ENCODE measurements at places on chromosomes 2 and 18.

DNA sequence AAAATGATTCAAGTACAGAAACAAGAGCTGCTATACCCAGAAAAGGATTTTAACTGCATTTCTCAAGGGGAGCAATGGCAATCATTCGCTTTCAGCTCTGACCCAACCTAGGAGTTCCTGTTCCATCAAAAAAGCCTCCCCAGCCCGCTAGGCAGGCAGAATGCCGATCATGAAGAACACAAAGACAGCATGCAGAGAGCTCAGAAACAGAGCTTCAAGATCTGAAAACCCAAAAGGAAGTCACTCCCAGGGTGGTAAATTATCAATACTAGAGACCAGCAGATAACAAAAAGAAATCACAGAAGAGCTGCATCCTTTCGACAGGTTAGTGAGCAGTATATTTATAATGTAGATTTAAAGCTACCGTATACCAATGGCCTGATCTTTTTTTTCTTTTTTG is 84.8 kb upstream of the CRIM1 start:
- no peak for DNase-seq

DNA sequence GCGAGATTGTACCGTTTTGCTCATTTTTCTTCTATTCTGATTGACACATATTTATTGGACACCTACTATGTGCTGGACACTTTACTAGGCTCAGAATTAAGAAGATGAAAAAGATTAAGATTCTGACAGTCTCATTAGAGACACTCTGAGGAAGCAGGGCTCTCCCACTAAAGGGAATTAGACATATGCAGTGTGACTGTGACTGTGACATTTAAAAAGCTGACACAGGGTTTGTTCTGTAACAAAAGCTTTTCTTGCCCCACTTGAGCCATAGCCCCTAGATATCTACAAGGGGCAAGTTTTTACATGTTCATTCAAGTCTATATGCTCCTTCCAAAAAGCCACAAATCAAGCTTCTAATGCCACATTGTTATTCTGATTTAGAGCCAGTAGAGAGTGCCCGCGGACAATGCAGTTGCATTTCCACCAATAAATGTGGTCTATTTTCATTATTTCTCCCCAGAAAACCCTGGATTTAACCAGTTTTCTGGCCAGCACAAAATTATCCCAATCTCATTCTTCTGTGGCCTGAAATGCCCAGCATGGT is 9.8 kb downstream of the ARHGAP25 start:
- peak; percentile 5 for DNase-seq

DNA sequence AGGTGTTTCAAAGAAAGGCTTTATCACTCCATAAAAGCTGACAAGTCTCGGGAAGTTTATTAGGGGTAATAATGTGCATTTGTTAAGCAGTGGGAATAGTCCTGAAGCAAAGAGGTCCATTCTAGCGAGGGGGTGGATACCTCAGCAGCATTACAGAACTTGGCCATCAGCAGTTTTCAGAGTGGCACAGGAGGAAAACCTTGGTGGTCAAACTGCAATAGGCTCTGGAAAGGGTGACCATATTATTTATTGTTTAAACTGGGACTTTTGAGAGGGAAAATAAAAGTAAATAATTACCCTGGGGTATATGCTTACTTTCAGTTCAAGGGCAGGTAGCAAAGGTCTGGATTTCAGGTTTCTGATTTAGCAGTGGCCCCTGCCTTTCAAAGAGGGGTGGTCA is 115.5 kb upstream of the KLHL14 start:
- no peak for DNase-seq

- DNase-seq = no peak
Observed at GRCh38 chr2:12982149-12982584, 265.4 kb downstream of the TRIB2 start.

- no peak for DNase-seq
Observed at GRCh38 chr2:77746780-77747179, 224.6 kb upstream of the LRRTM4 start.

Measured in B cell (primary cell).